IPS DF 19.7 (cell line): ENCODE measurements at places on chromosomes 12 and 14.

- no peak for DNase-seq
Observed at GRCh38 chr12:93056971-93057535, 128.0 kb upstream of the EEA1 start.

DNA sequence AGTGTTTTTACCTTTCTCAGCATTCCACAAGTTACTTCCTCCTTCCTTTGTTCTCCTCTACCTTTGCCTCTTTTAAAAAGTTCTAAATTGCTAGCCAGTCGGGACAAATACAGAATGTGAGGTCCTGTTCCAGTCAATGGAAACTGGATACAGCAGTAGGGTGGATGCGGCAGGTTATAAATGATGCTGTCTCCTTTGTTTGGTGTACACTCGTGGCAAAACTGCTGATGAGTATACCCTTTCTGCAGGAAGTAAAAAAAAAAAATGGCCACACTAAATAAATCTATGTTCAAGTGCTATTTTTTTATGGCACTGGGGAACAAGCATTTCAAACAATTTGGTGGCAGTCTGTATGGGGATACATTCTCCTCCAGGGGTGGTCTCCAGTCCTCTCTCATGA is 27.5 kb downstream of the KLRK1 start:
- DNase-seq = no peak

DNA sequence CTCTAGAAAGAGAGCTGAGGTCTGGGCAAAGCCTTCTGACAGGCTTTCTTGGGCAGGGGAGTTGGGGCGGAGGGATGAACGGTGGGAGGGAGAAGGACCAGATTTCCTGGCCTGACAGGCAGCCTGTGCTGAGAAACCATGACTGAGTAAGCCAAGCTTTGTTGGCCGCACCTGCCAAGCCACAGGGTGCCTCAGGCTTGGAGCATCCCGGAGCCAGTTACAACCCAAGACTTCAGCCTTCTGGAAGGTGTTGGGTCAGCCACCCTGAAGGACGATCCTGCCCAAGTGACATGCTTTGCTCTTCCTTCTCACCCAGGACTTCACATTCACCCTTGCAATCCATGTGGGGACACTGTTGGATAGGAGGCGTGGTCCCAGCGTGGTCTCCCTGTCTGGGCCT is 21.0 kb upstream of the AQP2 start:
- no peak for DNase-seq

DNA sequence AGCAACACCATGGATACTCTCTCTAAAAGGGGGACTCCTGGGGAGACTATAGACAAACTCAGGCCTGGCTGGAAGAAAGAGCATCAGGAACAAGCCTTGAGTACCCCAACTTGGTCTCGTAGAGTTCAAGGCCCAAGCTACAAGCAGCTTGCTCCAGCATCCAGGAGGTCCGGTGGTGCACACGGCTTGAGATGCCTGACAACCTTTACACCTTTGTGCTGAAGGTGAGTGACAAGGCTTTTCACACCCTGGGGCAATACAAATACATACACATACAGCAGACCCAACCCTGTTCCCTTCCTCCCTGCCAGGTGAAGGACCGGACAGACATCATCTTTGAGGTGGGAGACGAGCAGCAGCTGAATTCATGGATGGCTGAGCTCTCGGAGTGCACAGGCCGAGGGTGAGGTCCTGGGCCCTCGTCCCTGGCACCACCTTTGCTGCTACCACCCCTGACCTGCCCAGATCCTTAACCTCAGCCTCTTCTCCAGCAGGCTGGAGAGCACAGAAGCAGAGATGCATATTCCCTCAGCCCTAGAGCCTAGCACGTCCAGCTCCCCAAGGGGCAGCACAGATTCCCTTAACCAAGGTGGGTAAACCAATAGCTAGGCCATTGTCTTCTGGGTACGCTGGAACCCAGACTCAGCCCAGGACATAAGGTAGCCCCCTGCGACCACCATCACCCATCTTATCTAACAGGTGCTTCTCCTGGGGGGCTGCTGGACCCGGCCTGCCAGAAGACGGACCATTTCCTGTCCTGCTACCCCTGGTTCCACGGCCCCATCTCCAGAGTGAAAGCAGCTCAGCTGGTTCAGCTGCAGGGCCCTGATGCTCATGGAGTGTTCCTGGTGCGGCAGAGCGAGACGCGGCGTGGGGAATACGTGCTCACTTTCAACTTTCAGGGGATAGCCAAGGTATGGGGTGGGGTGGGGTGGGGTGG is 41.2 kb downstream of the SH2B3 start:
- no peak for DNase-seq

GRCh38 chr12:123908884-123909725 is 63.5 kb downstream of the CCDC92 start:
- DNase-seq = no peak

- DNase-seq = no peak
Observed at GRCh38 chr12:27549236-27549800, 25.3 kb downstream of the PPFIBP1 start.

GRCh38 chr12:3129301-3130056 is 52.3 kb downstream of the TSPAN9 start:
- no peak for DNase-seq

DNA sequence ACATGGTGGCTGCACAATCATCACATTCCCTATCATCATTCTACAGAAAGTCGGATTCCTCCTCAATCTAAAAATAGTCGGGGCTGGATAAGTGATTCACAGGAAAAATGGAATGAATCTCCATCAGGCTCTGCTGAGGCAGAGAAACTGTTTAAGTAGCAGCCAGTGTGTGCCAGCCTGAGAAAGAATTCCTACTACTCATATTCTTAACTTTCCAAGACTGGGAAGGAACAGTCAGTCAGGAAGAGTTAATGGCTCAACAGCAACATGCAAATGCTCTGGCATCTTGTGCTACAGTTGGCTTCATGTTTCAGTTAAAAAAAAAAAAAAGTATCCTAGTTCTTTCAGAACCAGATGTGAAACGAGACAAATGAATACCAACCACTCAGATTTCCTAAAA is 187.0 kb downstream of the GRIP1 start:
- DNase-seq = no peak

DNA sequence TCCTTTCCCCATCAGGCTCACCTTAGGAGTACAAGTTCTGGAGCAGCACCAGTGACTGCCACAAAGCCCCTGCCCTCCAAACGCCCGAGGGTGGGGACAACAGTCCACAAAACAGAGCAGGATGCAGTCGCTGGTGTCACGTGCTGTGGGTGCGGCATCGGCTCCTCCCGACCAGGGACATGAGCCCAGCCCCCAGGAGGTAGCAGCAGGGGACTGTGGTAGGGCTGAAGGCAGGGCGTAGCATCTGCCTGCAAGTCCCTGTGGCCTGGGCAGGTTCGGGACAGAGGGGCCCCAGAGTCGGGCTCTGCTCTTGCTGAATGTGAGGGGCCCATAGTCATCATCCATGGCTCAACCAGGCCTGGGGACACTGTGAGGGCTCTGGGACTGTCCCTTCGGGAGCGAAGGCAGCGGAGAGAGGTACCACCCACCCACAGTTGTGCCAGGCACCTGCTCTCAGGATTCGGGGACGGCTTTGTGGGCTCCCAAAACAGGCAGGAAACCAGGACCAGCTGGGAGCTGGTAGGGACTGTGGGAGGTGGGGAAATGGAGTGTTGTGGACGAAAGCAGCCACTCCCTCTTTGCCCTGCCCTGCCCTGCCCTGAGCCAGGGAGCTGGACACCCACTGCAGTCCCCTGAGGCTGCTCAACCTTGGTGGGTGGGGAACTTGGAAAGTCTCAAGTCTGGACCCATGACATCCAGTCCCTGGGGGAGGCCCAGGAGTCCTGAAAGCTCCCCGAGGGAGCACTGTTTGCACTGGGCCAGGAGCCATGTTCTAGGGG is 30.7 kb downstream of the FBRSL1 start:
- DNase-seq = no peak

GRCh38 chr14:49014476-49014875 is 571.7 kb downstream of the RPS29 start:
- DNase-seq = no peak

GRCh38 chr12:88538250-88538649 is 42.0 kb downstream of the KITLG start:
- DNase-seq = no peak

DNA sequence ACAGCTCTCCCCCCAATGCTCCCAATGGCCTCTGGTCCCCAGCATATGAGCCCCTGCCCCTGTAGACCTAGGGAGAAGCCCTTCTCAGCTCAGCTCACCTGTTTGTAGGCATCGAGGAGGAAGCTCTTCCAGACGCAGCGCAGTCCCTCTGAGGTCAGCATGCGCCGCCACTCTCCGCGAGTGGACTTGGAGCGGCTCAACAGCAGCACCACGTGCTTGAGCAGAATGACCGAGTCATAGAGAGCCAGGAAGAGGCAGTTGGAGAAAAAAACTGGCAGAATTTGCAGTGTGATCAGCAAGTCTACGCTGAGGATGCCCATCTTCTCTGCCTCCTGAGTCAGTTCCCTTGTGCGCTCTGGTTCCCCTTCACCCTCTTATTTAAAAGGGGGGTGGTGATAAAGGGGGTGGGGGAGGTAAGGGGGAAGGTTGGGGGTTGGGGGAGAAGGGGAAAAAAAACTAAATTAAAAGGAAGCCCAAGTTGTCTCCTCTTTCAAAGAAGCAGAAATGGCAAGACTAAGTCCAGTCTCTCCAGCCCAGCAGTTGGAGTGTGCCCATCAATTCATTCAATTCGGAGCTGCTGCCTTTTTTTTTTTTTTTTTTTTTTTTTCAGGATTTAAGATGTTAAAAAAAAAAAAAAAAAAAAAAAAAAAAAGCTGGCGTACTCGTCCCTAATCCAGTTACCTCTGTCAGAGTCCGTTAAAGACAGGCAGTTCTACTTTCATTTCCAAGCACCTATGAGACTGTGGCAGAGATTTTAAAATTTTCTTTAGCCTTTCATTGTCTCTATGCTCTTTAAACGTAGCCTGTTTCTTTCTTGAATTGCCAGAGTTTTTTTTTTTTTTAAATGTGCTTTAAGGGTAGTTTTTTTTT is at the start of gene DIO2:
Gene DIO2, minus strand, starts transcription at position 352 of the 870 bp plus-strand sequence. Its CDS starts 32 bp downstream, at position 320.
- no peak for DNase-seq

- DNase-seq = no peak
Observed at GRCh38 chr12:127716166-127716565, 550.8 kb upstream of the TMEM132C start.

GRCh38 chr12:100485983-100486382 is 12.3 kb downstream of the NR1H4 start:
- no peak for DNase-seq

DNA sequence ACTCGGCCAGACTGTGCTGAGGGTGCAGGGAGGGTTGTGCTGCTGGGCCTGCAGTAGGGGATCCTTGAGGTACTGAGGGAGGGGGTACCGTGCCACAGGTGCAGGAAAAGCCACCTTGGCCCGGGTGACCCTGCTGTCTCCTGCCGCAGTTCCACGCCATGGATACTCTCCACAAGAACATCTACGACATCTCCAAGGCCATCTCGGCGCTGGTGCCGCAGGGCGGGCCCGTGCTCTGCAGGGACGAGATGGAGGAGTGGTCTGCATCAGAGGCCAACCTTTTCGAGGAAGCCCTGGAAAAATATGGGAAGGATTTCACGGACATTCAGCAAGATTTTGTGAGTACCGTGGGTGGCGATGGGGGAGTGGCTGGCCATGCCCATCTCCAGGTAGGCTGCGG is 14.0 kb upstream of the CRIP2 start:
- DNase-seq = no peak

DNA sequence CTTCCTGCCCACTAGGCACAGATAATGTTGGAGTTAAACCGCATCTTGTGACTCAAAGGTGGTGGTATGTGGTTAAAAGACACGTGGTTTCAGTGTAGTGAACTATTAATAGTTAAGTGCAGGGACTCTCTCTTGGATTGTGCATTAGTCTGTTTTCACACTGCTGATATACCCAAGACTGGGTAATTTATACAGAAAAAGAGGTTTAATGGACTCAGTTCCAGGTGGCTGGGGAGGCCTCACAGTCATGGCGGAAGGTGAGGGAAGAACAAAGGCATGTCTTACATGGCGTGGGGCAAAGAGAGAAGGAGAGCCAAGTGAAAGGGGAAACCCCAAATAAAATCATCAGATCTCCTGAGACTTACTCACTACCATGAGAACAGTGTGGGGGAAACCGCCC is 362.3 kb downstream of the GLT1D1 start:
- DNase-seq = no peak

DNA sequence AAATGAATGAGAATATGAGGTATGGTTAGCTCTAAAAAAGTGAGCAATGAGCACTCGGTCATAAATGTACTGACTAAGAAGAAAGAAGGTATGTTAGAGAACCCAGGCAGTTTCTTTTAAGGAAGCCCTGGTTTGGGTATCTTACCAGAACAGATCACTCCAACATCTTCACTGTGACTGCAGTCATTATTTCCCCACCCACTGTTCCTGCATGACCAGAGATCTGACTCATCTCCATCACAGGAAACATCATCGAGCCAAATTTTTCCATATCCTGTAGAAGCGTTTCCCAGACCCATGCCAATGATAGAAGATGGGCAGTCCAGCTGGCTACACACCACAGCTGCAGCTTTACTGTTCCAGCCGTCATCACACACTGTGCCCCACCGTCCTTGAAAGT is 48.0 kb downstream of the CD163L1 start:
- DNase-seq = no peak

DNA sequence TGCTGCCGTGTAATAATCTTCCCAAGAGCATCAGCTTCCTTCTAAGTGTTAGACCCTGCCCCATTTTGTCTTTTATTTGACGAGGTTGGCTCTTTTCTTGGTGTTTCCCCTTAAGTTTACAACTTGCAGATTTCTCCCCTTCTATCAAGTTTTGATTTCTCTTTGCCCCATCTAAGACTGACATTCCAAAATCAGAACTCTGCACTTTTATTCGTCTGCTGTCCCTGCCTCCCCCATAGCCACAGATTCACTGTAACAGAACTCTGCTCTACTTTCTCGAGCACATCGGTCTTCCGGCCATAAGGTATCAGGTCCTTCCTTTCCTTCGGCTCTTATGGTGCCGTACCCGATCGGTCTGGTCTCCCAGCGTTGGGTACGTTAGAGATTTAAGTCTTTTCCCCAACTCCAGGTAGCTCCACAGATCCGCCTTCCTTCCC is 563 bp downstream of the DCP1B start:
- DNase-seq = no peak

DNA sequence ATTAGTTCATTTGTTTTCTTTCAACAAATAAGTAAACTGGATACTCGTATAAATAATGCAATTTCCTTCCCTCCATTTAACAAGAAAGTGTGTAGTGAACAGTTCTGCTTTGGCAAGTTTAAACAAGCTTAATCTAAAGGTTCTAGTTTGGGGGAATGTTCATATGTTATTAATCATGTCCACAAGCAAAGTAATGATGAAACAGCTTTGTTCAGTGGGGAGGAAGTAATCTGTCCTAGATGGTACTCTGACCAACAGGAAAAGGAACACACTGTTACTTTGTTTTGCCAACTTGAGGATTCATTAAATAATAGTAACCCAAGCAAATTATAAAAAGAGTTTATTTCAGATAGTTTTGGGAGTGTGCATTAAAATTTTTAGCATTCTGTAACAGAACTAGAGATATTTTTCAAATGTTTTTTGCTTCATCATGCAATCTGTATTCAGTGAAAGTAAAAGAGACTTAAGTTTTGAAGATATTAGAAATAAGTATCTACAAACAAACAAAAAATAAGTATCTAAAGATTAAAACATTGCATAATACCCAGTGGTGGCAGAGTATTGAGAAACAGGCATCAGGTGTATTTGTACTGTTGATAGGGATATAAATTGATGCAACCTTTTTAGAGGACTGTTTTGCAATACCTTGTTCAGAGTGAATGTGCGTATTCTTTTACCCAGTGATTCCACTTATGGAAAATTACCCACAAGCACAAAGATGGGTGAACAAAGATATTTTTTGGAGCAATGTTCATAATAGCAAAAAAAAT is 61.1 kb downstream of the RAB35 start:
- no peak for DNase-seq

GRCh38 chr14:94747739-94748138 is 22.2 kb downstream of the GSC start:
- no peak for DNase-seq

- DNase-seq = no peak
Observed at GRCh38 chr12:212715-213526, 1.0 kb downstream of the SLC6A12 start.

- DNase-seq = no peak
Observed at GRCh38 chr14:101187816-101188570, 284.5 kb upstream of the RTL1 start.
